Muscle of leg (tissue), 16 donors: ENCODE measurements at places on chromosomes 2 and 18.

- H3K27me3 ChIP-seq, result no peaks in the 10 kb centered on the region
- no peaks in the 10 kb centered on the region for H3K36me3 ChIP-seq
- DNase-seq, result no peak
- no peak overlapping the region for H3K27ac ChIP-seq
- H3K4me1 ChIP-seq, result no peaks in the 10 kb centered on the region
- no peak overlapping the region for H3K4me3 ChIP-seq
These were observed 12.3 kb upstream of the SLC14A2 start for GRCh38 chr18:45602926-45603325.

DNA sequence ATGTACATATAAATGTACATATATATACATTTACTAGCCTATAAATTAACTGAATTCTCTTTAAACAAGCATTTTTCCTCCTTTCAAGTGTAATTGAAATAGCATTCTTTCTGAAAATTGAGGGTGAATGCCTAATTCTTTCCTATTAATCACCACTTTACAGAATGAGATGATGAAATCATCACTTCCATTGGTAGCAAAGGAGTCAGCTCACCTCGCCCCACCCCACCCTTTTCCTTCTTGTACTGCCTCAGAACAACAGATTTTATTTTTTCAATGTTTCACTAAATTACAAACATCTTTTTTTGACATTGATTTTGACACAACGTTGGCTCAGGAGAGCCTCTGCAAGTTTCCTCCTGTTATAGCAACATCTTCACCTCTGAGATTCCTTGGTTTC is 181.9 kb upstream of the CDH7 start:
- H3K36me3 ChIP-seq, result no peaks in the 10 kb centered on the region
- H3K27me3 ChIP-seq, result no peaks in the 10 kb centered on the region
- DNase-seq, result no peak
- H3K4me3 ChIP-seq, result no peak overlapping the region
- no peaks in the 10 kb centered on the region for H3K4me1 ChIP-seq

- no peak overlapping the region for H3K27ac ChIP-seq
- no peaks in the 10 kb centered on the region for H3K27me3 ChIP-seq
- DNase-seq, result no peak
- H3K4me1 ChIP-seq, result peaks cover 1% of the 10 kb centered on the region
These were observed 32.0 kb downstream of the B4GALT6 start for GRCh38 chr18:31652357-31652756.

DNA sequence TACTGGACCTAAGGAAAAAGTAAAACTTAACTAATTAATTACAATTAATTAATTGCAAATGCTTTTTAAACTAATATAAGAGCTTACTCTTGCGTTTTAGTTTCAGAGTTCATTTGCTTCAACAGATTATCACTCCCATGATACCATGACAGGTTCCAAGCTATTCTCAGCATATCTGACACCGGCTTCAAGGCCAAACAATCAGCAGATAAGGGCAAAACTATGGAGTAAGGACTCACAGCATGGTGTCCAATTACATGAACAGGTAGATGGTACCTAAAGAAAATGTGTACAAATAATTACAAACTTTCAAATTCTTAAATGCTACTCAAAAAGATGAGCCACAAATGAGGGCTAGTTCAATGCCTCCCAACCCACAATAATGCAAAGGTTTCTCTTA is 77.2 kb downstream of the RTTN start:
- DNase-seq, result no peak
- H3K4me3 ChIP-seq, result no peak overlapping the region
- no peak overlapping the region for H3K27ac ChIP-seq
- H3K4me1 ChIP-seq, result no peaks in the 10 kb centered on the region
- no peaks in the 10 kb centered on the region for H3K27me3 ChIP-seq

DNA sequence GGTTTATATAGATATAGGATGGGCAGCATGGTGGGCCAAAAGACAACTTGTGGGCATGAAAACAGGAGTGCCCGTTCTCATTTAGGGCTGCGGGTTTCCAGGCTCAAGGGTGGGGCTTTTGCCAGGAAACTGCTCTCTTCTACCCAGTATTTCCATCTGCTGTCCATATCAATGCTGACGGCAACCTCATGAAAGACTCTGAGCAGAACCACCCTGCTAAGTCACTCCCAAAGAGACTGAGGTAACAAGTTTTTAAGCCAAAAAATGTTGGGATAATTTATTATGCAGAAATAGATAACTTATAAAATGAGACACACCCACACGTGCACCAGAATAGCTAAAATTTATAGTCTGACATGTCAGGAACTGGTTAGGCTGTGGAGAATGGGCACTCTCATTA is 36.1 kb upstream of the MPPE1 start:
- H3K27ac ChIP-seq, result no peak overlapping the region
- DNase-seq, result no peak
- peaks cover 12% of the 10 kb centered on the region for H3K4me1 ChIP-seq

DNA sequence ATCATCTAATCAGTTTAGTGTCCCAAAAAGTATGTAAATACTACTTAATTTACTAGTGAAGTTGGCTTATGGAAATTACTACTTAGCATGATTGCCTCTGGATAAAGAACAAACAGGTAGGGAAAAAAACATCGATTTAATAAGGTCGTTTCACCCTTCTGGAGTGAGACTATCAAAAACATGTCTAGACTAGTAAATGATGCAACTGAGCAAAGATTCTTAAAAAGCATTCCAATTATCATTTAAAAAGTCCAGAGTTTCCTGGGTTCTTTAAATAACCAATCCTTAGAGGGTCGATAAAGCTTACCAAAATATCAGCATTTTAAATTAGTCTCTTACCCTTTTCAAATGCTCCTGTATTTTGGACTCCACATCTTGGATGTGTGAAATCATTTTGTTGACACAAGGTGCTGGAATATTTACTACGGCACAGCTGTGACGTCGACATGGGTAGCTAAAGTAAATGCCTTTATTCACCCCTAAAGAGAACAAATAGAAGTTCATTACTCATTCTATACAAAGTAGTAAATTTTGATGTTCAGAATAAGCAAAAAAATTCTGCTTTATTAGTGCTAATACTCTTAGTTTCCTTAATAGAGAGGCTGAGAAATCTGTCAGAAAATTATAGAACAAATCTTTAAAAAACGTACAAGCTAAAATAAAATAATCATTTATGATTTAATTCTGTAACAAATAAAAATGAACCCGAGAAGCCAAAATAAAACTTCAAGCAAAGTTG is 70.6 kb downstream of the CCDC178 start:
- H3K4me3 ChIP-seq, result no peak overlapping the region
- H3K4me1 ChIP-seq, result no peaks in the 10 kb centered on the region
- no peak for DNase-seq
- H3K27me3 ChIP-seq, result no peaks in the 10 kb centered on the region
- H3K36me3 ChIP-seq, result no peaks in the 10 kb centered on the region

- H3K4me3 ChIP-seq, result peak overlapping the region; percentile 87
- no peaks in the 10 kb centered on the region for H3K27me3 ChIP-seq
- DNase-seq, result peak; percentile 21
These were observed 1.8 kb downstream of the PKP4 start for GRCh38 chr2:158458617-158458920.

- H3K4me3 ChIP-seq, result no peak overlapping the region
- peaks cover 5% of the 10 kb centered on the region for H3K4me1 ChIP-seq
- H3K27ac ChIP-seq, result no peak overlapping the region
- DNase-seq, result no peak
- H3K36me3 ChIP-seq, result no peaks in the 10 kb centered on the region
- no peaks in the 10 kb centered on the region for H3K27me3 ChIP-seq
These were observed 8.0 kb downstream of the AGXT start for GRCh38 chr2:240876475-240877251.

- no peaks in the 10 kb centered on the region for H3K27me3 ChIP-seq
- H3K36me3 ChIP-seq, result no peaks in the 10 kb centered on the region
- no peak overlapping the region for H3K27ac ChIP-seq
- no peaks in the 10 kb centered on the region for H3K4me1 ChIP-seq
These were observed 9.8 kb upstream of the KCNIP3 start for GRCh38 chr2:95287336-95287735.

DNA sequence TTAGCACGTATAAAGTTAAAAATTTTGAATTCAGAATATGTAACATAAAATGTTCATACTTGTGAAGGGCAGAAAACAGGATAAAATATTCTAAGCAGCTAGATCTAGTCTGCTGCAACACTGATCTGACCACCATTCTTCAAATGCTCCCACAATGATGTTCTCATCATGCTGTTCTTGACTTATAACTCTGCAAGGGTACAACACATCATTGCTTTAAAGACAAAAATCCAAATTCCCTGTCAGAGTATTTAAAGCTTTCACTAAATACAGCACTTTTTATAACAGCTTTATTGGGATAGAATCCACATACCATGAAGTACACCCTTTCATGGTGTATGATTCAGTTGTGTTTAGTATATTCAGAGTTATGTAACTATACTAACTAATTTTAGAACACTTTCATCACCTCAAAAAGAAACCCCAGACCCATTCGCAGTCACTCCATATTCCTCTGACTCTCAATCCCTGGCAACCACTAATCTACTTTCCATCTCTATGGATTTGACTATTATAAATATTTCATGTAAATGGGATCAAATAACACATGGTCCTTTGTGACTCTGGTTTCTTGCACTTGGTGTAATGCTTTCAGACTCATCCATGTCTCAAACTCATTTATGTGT is 56.4 kb downstream of the MAP4K3 start:
- H3K4me3 ChIP-seq, result no peak overlapping the region
- peak; percentile 30 for DNase-seq
- no peak overlapping the region for H3K27ac ChIP-seq
- H3K36me3 ChIP-seq, result peaks cover 2% of the 10 kb centered on the region
- H3K27me3 ChIP-seq, result no peaks in the 10 kb centered on the region

DNA sequence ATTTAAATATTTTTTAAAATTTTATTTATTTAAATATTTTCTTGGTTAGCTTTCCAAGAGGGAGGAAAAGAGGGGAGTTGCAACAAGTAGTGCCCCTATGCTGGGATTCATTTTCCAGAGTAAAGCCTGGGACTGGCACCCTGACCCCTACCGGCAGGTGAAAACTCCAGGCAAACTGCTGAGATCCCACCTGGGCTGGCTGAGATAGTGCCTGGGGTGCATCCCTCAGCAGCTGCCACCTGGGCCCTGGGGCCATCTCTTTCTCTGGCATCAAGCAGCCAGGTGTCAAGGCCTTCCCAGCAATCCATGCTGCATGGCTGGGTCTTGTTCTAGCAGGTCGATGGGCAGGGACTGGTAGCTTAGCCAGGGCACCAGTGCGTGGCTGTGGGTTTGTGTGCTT is 6.6 kb downstream of the SIX2 start:
- no peak overlapping the region for H3K4me3 ChIP-seq
- DNase-seq, result no peak
- H3K27ac ChIP-seq, result no peak overlapping the region
- peaks cover 96% of the 10 kb centered on the region for H3K27me3 ChIP-seq
- H3K4me1 ChIP-seq, result peaks cover 29% of the 10 kb centered on the region

DNA sequence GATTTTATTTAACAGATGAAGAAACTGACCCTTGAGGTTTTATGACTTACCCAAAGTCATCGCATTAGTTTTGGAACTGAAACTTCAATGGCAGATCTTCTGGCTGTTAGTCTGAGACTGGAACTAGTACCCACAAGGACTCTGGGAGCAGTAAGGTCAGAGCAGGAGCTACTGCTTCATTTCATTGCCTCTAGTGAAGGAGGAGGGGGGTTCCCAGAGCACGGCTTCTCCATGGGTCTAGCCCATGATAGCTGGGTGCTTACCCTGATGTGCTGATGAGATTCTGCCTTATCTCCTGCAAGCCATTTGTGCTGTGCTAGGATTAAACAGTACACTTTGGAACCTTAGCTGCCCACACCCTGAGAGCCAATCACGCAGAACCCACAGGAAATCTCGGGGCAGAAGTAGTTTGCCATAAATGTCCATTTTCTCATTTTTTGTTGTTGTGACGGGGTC is 5.4 kb upstream of the RNASEH1 start:
- no peak overlapping the region for H3K27ac ChIP-seq
- H3K36me3 ChIP-seq, result peaks cover 5% of the 10 kb centered on the region
- H3K27me3 ChIP-seq, result no peaks in the 10 kb centered on the region
- no peak overlapping the region for H3K4me3 ChIP-seq

- H3K4me3 ChIP-seq, result no peak overlapping the region
- DNase-seq, result no peak
- H3K27ac ChIP-seq, result no peak overlapping the region
- H3K4me1 ChIP-seq, result peaks cover 20% of the 10 kb centered on the region
- no peaks in the 10 kb centered on the region for H3K27me3 ChIP-seq
These were observed 231.3 kb downstream of the HDAC4 start for GRCh38 chr2:239169311-239170048.

DNA sequence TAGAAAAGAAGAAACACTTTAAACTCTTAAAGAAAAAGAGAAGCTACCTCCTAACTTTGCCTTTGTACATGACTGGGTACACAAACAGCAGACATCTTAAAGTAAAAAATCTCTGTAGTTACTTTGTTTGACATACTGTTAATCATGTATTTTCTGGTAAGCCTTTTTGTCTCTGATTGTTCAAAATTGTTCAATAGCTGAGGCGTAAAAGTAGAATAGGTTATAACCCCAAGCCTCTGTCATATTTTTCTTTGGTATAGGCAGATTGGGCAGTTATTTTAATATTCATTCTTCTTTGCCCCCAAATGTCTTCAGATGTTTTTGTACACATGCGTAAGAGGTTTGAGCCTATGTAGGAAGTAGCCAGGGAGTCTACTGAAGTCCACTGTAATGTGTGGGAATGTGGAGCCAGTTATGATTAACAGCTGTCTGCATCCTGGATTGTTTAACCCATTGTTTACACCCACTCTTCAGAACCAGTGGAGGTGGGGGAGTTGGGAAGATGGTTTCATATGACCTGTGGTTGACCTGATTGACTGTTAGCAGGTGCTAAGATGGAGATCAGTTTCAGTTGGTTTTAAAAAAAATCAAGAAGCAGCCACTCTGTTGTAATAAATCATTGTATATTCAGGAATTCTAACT is 150.5 kb downstream of the TANC1 start:
- no peaks in the 10 kb centered on the region for H3K36me3 ChIP-seq
- DNase-seq, result no peak
- H3K27ac ChIP-seq, result no peak overlapping the region
- H3K4me1 ChIP-seq, result peaks cover 7% of the 10 kb centered on the region

DNA sequence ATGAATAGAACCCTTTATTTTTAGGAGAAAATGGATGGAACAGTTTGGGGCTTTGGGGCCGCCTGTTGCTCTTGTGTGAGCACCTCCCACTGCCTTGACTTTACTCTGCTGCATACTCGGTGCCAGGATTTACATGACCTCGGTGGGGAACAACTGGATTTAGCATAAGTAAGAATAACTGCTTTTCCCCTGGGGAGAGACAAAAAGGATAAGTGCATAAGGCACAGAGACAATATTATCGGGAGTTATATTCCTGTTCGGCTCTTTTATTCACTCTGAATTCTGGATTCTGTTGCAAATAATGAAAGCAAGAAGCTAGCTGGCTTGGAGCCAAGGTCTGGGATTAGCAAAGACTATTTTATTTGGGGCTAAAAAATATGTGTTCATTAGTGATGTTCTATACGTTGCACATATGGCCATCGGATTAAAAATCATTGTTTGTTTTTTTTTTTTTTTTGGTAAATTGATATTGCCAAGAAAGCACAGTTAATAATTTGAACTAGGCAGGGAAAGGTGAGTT is 69.8 kb downstream of the CYBRD1 start:
- H3K27me3 ChIP-seq, result no peaks in the 10 kb centered on the region
- no peaks in the 10 kb centered on the region for H3K36me3 ChIP-seq
- no peaks in the 10 kb centered on the region for H3K4me1 ChIP-seq
- DNase-seq, result peak; percentile 47
- no peak overlapping the region for H3K27ac ChIP-seq
- H3K4me3 ChIP-seq, result no peak overlapping the region
